Right ventricle myocardium superior (tissue), 1 donor: ENCODE measurements at places on chromosomes 12 and 14. TPM values are rescaled to one million over a fixed set of nuclear protein-coding genes. Genes with fewer than 3 reads are reported as not detected.

DNA sequence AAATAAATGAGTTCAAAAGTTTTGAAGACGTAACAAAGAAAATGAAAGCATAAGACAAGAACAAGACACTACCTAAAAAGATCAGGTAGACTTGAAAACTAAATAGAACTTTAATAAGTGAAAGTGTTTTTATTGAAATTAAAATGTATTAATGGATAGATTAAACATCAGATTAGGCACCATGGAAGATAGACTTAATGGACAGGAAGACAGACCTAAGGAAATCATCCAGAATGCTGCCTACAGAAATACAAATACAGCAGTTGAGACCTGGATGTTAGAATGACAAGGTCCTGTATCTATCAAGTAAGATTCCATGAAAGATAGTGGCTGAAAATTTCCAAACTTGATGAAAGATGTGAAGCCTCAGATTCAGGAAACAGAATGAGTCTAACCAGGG is 11.5 kb downstream of the PLEKHH1 start:
- no peak for DNase-seq

GRCh38 chr12:128796439-128797118 is 27.2 kb downstream of the SLC15A4 start:
- no peak for DNase-seq

DNA sequence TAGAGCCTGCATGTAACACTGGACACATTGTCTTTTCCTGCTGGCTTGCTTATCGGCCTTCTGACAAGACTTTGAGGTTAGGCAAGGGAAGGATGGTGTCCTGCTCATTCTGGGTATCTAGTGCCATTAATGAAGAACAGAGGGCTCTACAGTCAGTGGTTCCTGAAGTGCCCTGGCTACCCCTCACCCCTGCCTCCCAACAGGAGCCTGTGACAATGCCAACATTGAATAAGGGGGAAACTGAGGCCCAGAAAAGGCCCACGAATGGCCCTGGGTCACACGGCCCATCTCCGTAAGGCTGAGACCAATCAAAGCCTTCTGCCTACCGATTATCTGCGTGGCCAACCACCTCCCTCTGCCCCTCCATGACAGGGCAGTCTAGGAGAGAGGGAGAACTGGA is 2.1 kb downstream of the IFI27L2 start:
- no peak for DNase-seq

- DNase-seq = no peak
Measured at GRCh38 chr12:72313806-72314205, 41.6 kb downstream of the TRHDE start.

DNA sequence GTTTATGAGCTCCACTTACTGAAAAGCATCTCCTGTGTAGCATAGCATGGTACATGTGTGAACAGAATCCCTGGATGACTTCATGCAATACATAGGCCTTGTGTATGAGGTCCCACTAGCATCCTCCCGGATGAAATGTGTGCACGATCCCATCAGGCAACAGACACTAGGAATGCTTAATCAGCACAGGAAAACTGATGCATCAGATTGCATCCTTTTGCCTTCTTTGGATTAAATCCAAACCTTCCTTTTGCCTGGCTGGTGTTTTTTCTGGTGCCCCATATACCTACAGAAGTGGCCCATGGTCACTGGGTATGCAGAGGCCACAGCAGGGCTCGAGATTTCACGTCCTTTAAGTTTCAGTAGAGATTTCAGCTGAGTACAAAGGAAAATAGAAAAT is 120.9 kb upstream of the COCH start:
- no peak for DNase-seq

DNA sequence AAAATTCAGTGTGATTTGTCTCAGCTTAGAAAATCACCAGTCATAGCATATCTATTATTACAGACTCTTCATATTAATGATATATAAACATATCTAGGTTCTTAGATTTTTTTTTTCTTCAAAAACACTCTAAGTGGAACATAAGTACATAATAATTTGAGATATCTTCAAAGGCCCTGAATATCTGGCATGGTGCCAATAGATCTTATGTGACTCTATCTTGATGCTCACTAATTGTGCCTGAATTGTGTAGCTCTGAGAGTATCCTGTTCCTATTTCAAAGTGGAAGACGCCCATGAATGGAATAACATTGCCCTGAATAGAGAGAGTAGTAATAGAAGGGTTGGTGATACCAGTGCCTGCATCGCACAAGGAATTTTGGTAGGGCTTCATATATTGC is 1312.7 kb upstream of the USP15 start:
- DNase-seq = no peak

GNG2 gene
- 10.3 TPM for total RNA-seq

POU6F1 gene
- total RNA-seq = 10.0 TPM

CFAP73 gene
- total RNA-seq = not detected
